ENCODE measurements at places on chromosomes 5 and 9.

DNA sequence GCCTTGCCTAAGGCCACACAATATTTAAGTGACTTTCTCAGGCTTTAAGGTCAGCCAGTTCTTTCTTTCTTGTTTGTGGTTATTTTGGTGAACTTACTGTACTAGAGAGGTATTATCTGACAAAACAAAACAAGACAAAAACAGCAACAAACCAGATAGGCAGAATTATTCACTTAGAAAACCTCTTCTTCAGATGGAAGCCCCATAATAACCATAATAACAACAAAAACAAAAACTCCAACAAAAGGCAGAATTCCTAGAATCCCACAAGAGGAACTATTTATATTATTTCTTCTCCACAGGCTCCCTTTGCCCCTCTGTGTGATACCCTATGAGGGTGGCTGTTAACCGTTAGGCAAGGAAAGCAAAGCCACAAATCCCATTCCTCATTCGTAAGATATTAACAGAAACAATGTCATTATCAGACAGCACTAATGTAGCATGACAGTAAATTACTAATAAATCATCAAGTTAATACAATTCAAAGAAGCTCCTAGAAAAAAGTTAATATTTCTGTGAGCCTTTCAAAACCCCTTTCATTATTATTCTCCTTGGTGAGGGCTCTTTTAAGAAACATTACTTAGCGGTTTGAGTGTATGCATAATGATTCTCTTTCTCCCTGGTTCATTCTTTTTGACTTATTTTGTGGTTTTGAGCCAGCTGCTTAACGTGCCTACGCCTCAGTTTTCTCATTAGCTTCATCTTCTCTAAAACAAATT is 274.9 kb downstream of the EFNA5 start:
- no peak for DNase-seq

DNA sequence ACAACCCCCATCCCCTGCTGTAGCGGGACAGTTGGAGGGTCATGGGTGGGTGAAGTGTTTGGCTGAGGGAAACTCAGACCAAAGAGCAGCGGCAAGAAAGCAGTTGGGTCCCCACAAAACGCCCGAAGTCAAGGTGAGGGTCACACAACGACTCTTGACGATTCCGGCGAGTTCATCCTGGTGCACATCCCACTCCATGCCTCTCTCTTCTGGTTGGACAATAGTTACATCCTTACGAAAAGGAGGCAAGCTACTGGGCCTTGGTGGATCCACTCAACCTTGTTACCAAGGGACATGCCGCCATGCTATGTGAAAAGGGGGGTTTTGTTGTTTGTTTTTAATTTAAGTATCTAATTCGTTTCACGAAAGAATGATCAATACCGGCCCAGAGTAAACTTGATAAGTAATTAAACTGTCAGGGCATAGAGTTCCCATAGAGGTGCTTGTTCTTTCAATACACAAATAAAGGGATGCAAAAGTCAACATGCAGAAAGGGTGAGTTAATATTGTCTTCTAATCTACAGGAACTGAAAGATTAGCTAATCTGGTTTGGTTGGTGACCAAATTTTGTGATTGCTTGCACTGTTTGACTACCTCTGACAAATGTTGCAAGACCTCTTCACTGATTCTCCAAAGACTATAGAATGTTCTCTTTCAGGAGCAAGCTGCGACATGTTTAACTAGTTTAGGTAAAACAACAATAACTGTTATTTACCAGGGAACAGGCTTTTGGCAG is 732 bp upstream of the SMIM15 start:
- no peak for DNase-seq

DNA sequence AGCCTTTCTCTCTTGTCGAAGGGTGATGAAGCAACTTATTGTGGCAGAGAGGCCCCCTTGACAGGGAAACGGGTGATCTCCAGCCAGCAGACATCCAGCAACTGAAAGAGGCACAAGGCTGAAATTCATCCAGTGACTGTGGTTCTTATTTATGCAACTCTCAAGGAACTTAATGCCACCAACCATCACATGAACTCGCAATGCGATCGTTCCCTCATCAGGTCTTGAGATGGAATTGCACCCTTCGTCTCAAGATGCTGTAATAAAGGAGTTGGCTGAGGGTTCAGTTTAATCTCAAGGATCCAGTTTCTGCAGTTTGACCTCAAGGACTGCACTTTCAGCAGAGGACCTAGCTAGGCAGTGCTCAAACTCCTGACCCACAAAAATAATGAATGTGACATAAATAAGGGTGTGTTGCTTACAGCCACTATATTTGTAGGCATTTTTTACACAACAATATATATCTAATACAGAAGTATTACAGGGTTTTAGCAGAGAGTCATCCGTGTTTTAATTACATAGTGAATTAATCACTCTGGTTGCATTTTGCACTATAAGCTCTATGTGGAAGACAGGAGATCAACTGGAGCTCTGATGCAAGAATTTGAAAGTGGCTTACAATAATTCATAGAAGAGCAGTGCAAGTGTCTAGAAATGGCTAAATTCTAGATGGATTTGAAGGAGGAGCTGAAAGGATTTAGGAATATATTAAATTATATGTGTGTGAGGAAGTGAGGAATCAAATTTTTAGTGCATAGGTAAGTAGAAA is 957.8 kb upstream of the CTNND2 start:
- DNase-seq: no peak

GRCh38 chr5:126043688-126044087 is 379.5 kb upstream of the GRAMD2B start:
- no peak for DNase-seq

GRCh38 chr5:31962351-31962751 is 211.8 kb downstream of the GOLPH3 start:
- no peak for DNase-seq

- no peak for DNase-seq
Observed at GRCh38 chr9:20611691-20612287, 10.5 kb downstream of the MLLT3 start.

GRCh38 chr5:61942462-61943049 is 363.4 kb upstream of the KIF2A start:
- DNase-seq: no peak

DNA sequence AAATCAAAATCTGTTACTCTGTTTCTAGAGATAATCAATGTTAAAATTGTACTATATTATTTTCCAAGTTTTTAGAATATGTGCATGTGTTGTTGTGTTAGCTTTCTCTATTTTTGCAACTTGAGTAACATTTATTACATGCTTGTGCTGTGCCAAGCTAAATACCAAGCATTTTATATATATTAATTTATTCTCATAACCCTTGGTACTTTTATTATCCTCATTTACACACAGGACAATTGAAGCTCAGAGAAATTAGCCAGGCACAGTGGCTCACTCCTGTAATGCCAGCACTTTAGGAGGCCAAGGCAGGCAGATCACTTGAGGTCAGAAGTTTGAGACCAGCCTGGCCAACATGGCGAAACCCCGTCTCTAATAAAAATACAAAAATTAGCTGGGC is 254.0 kb upstream of the DMRT1 start:
- no peak for DNase-seq

Measured in effector memory CD4-positive, alpha-beta T cell (primary cell).